NCI-H748 treated with DMSO at 0.1 percent for 48 hours (cell line): ENCODE measurements at places on chromosomes 11 and 22.

GRCh38 chr22:47143249-47143938, 380.9 kb downstream of the TBC1D22A start:
- DNase-seq, result no peak

DNA sequence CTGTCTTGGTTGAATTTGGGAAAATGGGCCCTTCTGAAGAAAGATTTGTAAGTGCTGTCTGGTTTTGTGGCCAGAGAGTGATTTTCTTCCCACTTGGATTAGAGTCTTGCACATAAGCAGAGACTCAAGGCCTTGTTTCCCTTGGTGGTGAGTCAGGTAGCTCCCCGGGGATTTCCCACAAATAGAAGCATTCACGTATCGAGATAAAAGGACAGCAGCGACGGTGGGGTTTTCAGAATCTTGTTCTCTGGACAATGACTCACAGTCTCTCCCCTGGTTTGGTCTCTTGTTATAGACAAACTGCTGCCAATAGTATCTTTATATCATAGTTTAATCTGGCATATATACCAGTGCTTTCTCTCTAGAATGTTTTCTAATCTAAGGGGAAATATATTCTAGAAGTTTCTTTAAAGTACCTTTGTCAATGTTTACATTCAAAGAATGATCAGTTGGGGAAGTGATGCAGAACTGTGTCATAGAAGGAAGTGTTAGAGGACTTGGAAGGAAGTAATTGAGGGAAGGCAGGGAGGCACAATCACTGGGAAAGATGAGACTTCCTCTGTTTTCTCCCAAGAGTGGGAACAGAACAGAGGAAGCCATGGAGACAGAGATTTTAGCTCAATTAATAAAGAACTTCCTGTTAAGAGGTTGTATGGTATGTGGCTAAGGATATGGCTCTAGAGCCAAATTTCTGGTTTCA, 18.1 kb downstream of the POLA2 start:
- no peak for DNase-seq

GRCh38 chr11:124977006-124977405, 23.0 kb downstream of the CCDC15 start:
- no peak for DNase-seq

DNA sequence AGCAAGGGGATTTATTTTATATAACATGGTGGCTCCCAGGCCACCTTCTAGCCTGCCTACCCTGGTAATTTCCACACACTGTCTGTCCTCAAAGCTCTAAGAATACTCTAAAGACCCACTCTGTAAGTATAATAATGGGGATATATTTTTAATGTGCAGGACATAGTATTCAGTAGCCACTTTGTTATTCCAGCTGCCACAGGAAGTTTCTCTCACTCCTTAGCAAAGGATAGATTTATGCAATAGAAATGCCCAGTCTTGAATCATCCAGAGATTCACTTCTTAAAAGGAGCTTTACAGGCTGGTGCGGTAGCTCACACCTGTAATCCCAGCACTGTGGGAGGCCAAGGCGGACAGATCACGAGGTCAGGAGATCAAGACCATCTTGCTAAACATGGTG, 68.4 kb upstream of the LDLRAD3 start:
- DNase-seq, result no peak

GRCh38 chr11:70500076-70500847, 101.9 kb downstream of the CTTN start:
- DNase-seq, result no peak

DNA sequence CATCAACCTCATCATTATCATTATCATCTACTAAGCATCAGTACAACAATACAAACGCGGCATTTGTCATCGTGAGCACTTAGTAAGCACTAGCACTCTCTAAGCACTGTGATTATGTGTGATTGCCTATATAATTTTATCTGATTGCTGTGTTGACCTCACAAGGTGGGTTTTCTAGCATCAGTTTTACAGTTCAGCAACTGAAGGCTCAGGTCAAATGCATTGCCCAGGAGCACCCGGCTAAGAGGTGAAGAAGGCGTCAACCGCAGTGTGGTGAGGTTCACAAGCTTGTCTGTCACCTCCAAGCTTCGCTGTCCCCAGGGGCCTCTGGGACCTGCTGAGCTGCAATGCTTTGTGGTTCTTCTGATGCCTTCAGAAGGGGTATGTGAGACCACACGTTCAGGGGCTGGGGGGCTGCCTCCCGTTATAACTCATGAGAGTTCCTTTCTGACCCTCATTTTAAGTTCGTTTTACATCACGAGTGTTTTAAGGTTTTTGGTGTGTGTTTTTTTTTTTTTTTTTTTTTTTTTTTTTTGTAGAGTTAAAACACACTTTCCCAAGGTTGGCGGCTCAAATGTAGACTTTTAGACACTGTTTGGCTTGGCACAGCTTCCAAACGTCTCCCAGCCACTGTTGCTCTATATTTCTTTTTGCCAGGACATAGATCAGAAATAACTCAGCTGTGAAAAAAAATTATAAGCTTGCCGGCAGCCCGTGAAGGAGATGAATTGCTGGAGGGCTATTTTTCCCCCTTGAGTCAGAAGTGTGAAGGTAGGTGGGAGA, 33.8 kb upstream of the SCUBE1 start:
- DNase-seq, result no peak

DNA sequence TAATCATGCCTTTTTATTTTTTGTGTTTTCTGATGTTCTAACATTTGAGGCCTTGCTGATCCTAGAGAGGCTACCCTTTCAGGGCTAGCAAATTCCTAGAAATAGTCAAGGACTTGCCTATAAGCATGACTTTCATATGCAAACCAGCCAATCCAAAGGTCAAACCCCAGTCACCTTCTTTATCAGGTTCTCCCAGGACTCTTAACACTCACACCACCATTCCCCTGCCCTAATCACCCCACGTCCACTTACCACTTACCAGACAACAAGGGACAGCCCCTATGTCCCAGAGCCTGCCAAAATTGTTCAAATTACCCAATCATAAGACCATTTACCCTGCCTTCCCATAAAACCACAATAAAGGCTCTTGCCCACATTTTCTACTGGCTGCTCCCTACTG, 1339.8 kb downstream of the LRRC4C start:
- DNase-seq, result no peak

- DNase-seq, result no peak
Measured at GRCh38 chr11:82792822-82793569, 59.3 kb upstream of the FAM181B start.

DNA sequence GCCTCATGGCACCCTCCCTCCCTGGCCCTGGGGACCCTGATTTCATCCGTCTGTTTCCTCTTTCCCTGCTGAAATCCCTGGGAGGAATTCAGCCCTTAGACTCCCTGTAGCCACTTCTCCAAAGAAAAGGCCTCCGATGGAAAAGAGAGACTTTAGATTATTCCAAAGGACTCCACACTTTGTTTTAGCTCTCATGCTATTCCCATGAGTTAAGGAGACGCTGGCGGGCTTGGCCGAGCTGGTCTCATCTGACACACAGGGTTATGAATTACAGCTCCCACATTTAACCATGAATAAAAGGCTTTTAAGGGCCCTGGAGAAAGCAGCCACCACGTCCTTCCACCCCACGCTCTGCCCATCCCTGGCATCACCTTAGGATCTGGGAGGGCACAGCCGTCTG, 57.0 kb downstream of the ANO1 start:
- DNase-seq, result no peak

- DNase-seq, result no peak
Measured at GRCh38 chr11:132876239-132876638, 656.1 kb downstream of the OPCML start.

- no peak for DNase-seq
Measured at GRCh38 chr11:126174816-126175215, 36.6 kb downstream of the RPUSD4 start.

DNA sequence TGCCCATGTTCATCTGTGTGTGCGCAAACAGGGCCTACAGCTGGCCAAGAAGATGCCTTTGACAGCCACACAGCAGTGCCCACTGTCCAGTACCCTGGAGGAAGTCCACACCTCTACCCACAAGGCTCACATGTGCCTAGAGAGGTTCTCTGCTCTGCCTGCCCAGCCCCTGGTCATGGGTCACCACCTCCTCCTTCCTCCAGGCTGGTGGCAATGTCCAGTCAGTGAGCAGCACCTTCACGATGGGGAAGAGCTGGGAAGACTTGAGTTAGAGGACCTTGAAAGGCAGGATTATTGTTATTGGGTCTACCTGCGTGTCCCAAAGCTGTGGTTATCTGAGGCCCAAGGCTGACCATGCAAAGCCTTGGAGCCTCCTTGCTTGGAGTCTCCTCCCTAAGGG, 28.4 kb upstream of the TTC12 start:
- DNase-seq, result no peak

DNA sequence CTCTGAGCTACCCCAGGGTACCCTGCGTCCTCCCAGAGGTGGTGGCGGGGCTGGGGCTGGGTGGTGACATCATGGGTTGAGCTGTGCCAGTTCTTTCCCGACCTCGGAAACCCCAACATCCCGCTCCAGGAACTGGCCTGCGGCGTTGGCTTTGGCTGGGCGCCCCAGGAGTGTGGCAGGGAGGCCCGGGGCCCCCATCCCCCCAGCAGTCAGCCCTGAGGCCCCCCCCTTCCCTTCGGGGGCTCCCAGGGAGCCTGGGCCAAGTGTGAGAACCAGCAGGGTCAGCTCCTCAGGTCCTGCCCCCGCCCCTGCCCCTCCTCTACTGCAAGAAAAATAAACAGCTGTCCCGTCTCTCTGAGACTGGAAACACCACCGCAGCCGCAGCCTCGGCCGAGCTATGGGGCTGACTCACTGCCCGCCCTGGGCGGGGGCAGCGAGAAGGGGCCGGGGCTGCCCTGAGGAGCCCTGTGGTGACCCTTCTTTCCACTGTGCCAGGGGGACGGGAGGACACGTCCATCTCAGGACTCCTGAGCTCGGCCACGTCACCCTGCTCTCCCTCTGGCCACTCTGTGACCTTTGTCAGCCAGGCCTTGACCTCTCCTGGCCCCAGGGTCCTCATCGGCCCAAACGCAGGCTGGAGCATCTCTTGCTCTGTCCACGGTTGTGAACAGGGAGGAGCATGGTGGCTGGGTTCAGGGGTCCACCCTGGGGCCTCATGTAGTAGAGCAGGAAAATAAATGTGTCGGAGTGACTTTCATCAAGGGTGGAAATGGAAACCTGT, 73.4 kb downstream of the WNT7B start:
- no peak for DNase-seq

DNA sequence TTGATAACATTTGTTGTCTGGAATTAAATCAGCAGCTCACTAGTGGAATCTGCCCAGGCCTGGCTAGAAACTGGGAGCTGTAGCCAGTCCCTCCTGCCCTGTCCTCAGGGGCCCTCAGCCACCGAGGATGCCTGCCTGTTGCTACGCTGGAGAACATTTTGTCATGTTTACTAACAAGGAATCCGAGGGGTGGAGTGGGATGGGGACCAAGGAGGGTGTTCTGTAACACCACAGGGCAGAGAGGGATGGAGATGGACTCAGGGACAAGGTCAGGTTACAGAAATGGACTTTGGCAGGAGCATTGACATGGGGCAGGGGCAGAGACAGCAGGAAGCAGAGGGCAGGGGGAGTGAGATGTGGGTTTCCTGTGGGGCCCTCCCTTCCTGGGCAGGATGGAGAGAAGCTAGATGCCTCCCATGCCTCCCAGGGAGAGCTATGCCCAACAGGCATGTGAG, 45.8 kb upstream of the AMPD3 start:
- DNase-seq, result no peak

- no peak for DNase-seq
Measured at GRCh38 chr11:118265954-118266353, 1.9 kb upstream of the MPZL2 start.

GRCh38 chr11:121488641-121489040, 35.9 kb upstream of the SORL1-AS1 start:
- DNase-seq, result no peak

DNA sequence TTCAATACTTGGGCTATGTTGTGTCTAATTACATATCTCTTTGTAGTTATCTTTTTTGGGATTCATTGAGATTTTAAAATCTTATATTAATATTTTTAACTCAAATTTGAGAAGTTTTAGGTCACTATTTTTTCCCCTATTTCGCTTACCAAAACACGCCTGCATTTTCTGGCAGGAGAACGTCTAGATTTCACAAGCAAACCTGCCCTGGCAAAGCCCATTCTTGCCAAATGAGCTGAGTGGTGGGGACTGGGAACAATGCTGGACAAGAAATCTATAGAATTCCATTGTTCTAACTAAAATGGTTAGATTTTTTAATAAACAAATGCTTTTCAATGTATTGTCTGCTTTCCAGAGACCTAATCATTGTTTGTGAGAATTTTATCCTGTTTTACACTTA, 1283.7 kb upstream of the RAG2 start:
- DNase-seq, result no peak

DNA sequence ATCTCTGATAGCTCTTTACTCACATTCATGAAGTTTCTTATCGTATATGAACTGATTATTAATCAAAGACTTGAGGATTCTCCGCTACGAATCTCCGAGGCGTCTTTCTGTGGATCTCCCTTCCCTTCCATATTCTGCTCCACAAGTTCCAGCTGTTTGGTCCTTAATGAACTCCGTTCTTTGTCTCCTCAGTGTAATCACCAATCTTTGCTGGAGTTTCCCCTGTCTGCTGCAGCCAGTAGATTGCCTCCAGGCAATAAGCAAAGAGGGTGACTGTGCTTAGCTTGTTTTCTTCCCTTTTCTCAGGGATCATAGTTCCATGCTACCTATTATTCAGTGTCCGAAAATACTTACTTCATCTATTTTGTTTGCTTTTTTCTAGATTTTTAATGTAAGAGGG, 169.6 kb upstream of the FOLH1 start:
- DNase-seq, result no peak

GRCh38 chr22:20840646-20841371, 17.8 kb downstream of the PI4KA start:
- DNase-seq, result no peak

- no peak for DNase-seq
Measured at GRCh38 chr11:63866211-63866610, 27.3 kb downstream of the MARK2 start.

- DNase-seq, result no peak
Measured at GRCh38 chr11:17735818-17736578, 1.4 kb downstream of the KCNC1 start.

DNA sequence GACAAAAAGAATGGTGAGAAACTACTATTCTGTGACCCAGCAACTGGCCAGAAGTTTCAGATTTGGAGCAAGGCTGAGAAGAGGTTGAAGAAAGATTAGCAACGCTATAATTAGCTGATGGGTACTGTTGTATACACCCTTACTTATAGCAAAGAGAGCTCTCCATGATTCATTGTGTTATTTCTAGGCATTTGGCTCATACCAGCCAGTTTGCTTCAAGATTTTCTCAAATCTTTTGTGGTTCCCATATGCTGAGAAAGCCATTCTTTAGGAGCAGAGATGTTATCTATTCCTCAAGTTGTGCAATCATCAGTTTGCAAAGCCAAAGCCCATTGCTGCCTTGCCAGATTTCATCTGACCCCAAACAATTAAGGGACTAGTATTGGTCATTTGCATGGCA, 179.4 kb downstream of the ETS1 start:
- DNase-seq, result no peak
